Fibroblast of skin of right quadriceps (primary cell): ENCODE measurements at places on chromosomes 7 and 10.

- DNase-seq = peak; percentile 32
Measured at GRCh38 chr7:19128856-19129255, 11.4 kb upstream of the TWIST1 start.

- no peak for DNase-seq
Measured at GRCh38 chr10:47038881-47039561, 127.8 kb downstream of the PTPN20 start.

- no peak for DNase-seq
Measured at GRCh38 chr7:67990003-67990402, 993.4 kb downstream of the TYW1 start.

GRCh38 chr10:92290076-92290836 lies 622 bp downstream of the CPEB3 start:
- DNase-seq = peak; percentile 25

- DNase-seq = no peak
Measured at GRCh38 chr7:26103596-26103995, 48.4 kb upstream of the NFE2L3 start.
